ENCODE measurements at places on chromosomes 6 and 20.

DNA sequence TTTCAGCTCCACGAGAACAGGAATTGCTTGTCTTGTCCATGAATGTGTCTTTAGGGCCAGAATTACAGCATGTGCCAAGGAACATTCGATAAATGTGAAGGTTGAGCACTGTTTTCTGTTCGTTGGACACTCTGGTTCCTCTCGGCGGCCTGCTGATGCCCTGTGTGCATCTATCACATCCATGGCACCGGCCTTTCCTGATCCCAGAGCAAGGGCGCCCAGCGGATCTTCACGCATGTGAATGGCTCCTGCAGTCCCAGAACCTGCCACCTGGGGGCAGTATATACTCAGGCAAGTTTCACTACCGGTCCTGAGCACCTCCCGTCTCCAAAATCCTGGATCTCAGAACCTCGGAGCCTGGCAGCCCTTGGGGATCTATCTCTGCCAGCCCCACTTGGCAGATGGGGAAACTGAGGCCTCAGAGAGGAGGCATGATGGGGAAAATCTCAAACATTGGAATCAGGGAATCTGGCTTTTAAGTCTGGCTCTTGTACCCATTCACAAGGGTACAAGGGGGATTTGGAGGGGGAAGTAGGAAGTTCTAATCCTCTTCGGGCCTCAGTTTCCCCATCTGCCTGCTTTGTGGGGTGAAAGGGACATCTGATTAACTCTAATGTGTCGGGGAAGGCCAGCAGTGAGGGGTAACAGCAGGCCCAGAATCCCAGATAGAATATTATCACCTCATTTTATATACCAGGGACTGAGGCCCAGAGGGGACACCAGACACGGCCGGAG lies 4.3 kb upstream of the CEBPB start:
- peak; percentile 55 for DNase-seq

- no peak for DNase-seq
Observed at GRCh38 chr6:158194487-158195280, 26.5 kb downstream of the GTF2H5 start.

DNA sequence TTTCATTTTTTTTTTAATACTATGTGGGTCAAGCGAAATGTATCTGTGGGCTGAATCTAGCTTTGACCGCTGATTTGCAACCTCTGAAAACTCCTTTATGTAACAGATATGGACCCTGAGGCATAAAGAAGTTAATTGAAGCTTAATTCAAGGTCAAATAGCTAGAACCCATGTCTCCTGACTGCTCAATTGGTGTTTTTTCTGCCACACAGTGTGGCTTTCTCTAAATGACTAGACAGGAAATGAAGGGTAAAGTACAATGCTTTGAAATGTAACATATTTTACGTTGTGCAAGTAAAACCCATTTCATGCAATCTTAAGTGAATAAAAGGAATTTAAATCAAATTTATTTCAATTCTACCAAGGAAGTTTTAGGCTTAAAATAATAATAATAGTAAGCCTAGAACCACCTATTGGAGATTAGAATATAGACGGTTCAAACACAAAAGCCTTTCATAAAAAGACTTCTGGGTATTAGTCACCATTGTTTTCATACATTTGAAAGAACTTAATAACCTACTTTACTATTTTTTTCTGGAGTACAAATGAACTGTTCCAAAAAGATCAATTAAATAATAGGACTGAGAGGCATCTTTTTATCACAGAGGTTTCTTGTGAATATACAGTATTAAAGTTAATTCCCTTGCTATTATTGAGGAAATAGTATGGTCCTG lies 279.8 kb downstream of the EPHA7 start:
- no peak for DNase-seq

DNA sequence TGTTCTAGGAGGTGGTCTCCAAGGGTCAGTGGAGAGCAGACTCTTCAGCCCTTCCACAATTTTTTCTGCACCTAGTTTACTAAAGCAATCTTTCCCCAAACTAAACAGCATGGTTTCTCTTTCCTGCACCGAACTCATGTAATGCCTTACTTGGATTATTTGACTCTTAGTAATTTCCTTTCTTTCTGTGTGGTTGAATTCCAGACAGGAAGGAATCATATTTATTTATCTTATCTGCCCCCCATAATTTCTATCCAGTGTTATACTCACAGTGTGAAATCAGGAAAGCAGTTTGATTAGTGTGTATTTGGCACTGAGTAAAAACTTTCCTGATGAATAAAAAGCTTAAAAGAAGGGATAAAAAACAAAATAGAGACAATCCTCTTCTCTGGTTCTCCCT lies 140.3 kb upstream of the STMND1 start:
- DNase-seq: no peak

DNA sequence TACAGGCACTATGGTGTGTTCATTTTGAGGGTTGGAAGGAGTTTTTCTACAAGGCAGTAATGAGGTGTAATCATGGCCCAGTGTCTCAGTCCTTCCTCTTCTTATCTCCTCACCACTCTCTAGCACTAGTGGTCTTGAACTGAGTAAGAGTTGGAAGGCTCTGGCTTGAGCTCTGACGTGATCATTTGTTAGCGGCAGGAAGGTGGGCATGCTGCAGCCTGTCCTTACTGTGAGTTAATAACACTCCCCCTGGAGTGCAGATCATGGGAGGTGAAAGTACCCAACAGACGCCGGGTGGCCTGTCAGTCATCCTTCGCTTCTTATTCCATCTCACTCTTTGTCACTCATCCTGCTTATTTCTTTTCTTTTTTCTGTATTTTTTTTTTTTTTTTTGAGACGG lies 356.9 kb downstream of the CDKAL1 start:
- no peak for DNase-seq

DNA sequence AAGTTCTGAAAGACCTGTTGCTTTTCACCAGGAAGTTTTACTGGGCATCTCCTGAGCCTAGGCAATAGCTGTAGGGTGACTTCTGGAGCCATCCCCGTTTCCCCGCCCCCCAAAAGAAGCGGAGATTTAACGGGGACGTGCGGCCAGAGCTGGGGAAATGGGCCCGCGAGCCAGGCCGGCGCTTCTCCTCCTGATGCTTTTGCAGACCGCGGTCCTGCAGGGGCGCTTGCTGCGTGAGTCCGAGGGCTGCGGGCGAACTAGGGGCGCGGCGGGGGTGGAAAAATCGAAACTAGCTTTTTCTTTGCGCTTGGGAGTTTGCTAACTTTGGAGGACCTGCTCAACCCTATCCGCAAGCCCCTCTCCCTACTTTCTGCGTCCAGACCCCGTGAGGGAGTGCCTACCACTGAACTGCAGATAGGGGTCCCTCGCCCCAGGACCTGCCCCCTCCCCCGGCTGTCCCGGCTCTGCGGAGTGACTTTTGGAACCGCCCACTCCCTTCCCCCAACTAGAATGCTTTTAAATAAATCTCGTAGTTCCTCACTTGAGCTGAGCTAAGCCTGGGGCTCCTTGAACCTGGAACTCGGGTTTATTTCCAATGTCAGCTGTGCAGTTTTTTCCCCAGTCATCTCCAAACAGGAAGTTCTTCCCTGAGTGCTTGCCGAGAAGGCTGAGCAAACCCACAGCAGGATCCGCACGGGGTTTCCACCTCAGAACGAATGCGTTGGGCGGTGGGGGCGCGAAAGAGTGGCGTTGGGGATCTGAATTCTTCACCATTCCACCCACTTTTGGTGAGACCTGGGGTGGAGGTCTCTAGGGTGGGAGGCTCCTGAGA lies at the start of gene HFE:
TSS of gene HFE (plus strand) at position 146 of the 832 bp plus-strand sequence. CDS start at position 158, 12 bp downstream.
- DNase-seq: peak; percentile 40

DNA sequence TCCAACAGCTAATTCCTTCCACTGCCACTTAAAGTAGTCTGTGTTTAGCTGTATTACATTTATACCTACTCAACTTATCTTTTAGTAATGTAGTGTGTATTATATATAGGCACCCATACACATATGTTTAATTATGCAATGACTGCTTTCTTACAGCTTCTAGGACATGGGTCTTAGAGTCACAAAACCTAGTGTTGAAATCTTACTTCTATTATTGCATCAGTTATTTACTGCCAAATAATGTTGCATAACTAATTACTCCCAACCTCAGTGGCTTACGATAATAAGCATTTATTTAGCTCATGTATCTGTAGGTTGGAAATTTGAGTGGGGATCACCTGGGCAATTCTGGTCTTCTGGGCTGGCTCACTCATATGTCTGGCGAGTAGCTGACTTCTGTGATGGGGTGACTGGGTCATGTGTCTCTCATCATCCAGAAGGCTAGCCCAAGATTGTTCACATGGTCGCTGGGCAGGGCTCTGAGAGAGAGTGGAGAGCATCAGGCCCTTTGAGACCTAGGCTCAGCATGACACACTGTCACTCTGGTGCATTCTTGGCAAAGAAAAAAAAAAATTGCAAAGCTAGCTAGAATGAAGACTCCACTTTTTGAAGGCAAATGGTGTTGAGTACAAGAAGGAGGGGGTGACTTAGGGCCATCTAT lies 187.0 kb downstream of the PLCB1 start:
- DNase-seq: no peak

- DNase-seq: no peak
Observed at GRCh38 chr6:1400126-1400850, 10.9 kb downstream of the FOXF2 start.

- DNase-seq: no peak
Observed at GRCh38 chr6:159077123-159077522, 32.3 kb upstream of the TAGAP start.

- DNase-seq: peak; percentile 13
Observed at GRCh38 chr20:15162079-15162647, 824.8 kb upstream of the FLRT3 start.
